H9 (cell line): ENCODE measurements at places on chromosomes 4 and X. TPM values are rescaled to one million over a fixed set of nuclear protein-coding genes. Genes with fewer than 3 reads are reported as not detected.
A peak's percentile ranks its signal among the peaks of the same experiment; 100 is the strongest.

Gene AREG
- total RNA-seq: 0.24 and 0.28 TPM in 2 replicates

Gene CABS1
- total RNA-seq: 0.15 TPM in 1 of 2 replicates, not detected in the other

DNA sequence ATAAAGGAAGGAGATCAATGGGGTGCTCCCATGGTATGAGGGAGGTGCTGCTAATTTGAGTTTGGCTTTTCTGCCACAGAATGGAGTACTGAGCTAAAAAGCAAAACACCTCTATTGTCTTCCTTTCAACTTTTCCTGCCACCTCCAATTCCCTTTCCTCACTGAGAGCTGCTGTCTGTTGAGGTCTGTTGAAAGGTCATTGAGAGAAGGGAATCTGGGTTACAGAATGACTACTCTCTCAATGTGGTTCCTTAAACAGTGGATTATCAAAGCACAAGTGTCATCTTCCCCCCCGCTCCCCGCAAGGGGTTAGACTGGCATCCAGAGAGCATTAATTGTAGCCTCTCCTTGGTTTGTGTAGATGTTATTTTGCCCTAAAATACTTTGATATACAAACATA lies 10.7 kb downstream of the USP9X start:
- DNase-seq: no peak

DNA sequence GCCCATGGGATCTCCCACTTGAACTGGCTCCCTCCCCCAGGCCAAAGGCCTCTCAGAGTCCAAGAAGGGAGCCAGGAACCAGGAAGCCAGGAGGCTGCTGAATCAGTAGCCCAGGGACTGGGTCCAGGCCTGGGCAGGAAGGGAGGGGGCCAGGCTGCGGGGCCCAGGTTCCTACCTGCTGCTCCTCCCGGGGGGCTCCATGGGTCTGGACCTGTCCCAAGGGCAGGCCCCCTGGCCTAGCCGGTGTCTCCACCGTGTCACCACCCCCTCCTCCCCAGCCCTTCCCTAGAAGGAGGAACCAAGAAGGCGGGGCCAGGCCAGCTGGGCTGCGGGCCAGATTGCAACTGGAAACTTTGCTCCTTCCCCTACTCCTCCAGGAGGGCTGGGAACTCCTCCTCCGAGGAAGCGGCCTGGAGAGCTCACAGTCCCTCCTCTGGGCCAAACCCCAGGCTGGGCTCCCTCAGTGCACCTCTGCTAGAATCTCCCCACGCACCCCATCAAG lies at the start of gene IQSEC2:
IQSEC2 (minus strand) TSS at position 264 of the 502 bp plus-strand sequence.
- peak; percentile 67 for DNase-seq

GRCh38 chr4:70402762-70403161 lies 5.0 kb downstream of the OPRPN start:
- DNase-seq: no peak

GRCh38 chr4:52606726-52607125 lies 52.4 kb downstream of the USP46 start:
- DNase-seq: no peak

GRCh38 chr4:179631321-179631720 lies 2189.1 kb upstream of the AGA start:
- DNase-seq: no peak
